CD4-positive, alpha-beta T cell treated with Interleukin-6 for 4 hours (primary cell): ENCODE measurements at places on chromosomes 16 and 17.

- DNase-seq: peak; percentile 79
Measured at GRCh38 chr16:57810197-57811031, 8.1 kb upstream of the KIFC3 start.

- no peak for DNase-seq
Measured at GRCh38 chr17:56111706-56112485, 41.4 kb upstream of the ANKFN1 start.

- DNase-seq: no peak
Measured at GRCh38 chr17:30580916-30581315, 103.7 kb downstream of the GOSR1 start.

- DNase-seq: no peak
Measured at GRCh38 chr17:48459070-48459844, 29.2 kb upstream of the SKAP1 start.

DNA sequence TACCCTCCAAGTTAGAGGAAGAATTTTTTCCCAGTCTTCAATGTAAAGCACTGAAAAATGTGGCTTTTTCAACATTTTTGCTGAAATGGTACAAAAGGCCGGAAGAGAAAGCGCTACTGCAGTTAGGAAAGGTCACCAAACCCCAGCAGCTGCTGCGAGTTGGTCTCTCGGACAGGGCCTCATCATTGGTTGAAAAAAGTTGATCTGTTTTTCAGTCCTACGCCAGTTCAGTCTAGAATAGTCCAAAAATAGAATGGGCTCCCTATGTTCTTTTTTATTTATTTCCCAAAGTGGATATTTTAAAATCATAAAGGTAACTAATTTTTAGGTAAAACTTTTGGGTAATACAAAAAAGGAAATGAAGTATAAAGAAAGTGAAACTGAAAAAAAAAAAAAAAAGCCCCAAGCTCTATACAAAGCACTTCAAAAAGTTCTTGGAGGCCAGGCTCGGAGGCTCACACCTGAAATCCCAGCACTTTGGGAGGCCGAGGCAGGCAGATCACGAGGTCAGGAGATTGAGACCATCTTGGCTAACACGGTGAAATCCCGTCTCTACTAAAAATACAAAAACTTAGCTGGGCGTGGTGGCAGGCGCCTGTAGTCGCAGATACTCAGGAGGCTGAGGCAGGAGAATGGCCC lies 17.4 kb downstream of the ADAP2 start:
- no peak for DNase-seq

DNA sequence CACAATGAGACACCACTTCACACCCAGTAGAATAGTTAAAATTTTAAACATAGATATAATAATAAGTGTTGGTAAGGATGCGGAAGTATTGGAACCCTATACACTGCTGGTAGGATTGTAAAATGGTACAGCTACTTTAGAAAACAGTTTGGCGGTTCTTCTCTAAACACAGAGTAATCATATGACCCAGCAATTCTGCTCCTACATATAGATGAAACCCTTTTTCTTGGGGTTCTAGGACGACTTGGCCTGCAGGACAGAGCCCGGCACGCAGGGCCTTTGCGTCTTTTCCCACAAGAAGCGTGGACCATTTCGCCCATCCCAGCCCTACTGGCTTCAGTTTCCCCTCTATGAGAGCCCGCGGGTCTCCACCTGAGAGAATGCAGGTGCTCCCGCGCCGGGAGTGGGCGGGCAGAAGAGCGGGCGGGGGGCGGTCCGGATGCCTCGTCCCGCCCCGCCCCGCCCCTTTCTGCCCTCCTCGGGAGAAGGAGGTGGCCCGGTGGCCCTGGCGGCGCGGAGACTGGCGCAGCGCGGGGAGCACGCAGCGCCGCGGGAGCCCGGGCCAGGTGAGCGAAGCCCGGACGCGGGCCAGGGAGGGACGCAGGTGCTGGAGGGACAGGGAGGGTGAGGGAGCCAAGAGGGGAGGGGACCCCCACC lies at the start of gene SDR42E2:
Gene SDR42E2, plus strand, starts transcription at position 508 of the 657 bp plus-strand sequence. CDS start 3,077 bp downstream, outside the sequence.
- peak; percentile 71 for DNase-seq

DNA sequence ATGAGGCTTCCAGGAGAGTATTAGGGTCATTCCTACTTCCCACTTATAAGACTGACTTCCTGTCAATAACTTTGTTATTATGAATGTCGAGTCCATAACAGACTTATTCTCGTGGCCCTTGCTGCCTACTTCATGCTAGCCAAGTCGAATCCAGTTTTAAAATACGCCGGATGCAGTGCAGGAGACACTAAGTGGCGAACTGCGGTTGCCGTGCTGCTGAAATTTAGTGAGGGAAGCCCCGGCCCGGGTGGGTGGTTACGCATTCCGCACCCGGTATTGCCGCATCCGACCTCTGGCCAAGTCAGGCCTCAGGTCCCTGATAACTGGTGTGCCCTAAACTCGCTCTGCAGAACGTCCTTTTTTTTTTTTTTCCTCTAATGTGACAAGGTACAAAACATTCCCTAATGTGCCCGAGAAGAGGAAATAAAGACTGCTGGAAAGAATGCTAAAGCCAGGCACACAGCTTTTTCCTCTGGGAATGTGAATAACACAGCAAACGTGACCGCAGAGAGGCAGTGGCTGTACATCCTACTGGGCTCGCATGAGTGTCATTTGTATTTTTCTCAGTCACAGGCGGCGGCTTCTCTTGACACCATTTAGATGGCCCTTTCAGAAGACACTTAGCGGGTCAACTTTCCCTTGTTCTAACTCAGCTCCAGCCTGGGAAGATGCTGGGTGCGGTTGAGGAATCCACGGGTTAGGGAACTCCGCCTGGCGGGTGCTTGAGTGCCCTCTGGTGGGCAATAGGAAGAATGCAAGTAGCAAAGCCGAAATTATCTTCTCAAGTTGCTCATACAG lies 7.1 kb upstream of the AKTIP start:
- DNase-seq: peak; percentile 60

GRCh38 chr16:14436401-14436955 lies 193.6 kb downstream of the PARN start:
- peak; percentile 37 for DNase-seq

GRCh38 chr17:72733619-72734282 lies 358.7 kb downstream of the SLC39A11 start:
- no peak for DNase-seq

GRCh38 chr16:87459027-87459426 lies 33.8 kb downstream of the ZCCHC14 start:
- DNase-seq: no peak

- no peak for DNase-seq
Measured at GRCh38 chr17:76881408-76881807, 13.2 kb downstream of the MGAT5B start.

DNA sequence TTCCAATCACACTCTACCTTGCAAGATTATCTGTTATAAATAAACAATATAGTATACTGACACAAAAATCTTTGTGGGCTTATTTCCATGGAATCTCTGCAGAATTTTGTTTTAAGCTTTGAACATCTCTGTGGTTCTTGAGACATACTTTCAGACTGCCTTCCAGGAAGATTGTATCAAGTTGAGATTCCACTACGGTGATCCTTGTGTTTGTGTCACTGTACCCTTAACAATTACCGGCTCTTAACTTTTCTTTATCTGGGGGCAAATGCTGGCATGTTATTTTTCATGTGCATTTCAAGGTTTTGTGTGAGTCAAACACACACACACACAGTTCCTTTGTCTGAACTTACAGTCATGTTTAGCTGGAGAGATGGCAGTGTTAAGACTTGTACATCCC lies 472.7 kb upstream of the HSBP1 start:
- DNase-seq: no peak

GRCh38 chr17:65749479-65749878 lies 188.0 kb upstream of the AXIN2 start:
- no peak for DNase-seq

GRCh38 chr17:17978481-17979424 lies 6.1 kb downstream of the DRC3 start:
- DNase-seq: no peak

DNA sequence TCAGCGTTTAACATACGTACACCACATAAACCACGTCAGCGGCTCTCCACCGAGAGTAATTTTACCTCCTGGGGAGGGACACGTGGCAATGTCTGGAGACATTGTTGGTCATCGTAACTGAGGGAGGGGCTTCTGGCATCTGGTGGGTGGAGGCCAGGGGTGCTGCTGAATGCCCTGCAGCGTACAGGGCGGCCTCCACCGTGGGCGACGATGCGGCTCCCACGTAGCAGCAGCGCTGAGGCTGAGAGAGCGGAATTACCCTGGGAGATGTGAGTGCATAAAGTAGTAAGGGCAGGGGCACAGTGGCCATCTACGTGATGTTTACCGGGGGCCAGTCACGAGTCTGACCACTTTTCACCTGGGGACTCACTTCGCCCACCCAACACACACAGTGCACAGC lies 212.4 kb downstream of the RBFOX3 start:
- no peak for DNase-seq

GRCh38 chr17:59769887-59770286 lies 62.4 kb downstream of the VMP1 start:
- DNase-seq: no peak

DNA sequence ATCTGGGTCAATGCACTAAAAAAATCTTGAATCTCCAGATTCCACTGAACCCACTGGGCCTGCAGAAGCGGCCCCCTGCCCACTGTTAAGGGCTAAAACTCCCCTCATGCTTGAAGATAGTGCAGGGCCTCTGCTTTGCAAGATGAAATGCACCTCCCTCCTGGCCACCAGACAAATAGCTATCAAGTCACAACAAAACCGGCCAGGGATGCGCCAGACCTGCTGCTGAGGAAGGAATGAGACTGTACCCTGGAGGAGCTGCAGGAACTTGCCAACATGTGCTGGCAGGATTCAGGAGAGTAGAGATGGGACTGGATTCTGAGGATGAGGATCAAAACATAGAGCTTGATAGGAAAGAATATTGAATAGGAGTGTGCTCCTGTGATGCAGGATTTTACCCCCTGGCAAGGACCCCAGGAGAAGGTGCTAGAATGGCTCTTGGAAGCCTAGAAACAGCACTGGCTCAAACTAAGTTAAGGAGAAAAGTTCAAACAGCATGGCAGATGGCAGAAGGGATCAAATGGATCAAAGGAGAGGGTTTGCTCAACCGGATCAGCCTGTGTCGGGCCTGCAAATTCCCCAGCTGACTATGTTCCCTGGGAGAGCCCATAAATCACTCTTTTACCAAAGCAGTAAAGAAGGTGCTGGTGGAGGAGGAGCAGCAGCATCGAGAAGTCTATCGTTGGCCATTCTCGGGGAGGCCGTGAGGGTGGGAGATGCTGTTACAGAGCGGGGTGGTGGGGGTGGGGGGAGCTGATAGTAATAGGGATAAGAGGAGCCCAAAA lies 27.2 kb upstream of the XYLT2 start:
- DNase-seq: no peak
